Femur (tissue), 1 donor: ENCODE measurements at places on chromosomes 13 and 19.
A peak's percentile ranks its signal among the peaks of the same experiment; 100 is the strongest.

DNA sequence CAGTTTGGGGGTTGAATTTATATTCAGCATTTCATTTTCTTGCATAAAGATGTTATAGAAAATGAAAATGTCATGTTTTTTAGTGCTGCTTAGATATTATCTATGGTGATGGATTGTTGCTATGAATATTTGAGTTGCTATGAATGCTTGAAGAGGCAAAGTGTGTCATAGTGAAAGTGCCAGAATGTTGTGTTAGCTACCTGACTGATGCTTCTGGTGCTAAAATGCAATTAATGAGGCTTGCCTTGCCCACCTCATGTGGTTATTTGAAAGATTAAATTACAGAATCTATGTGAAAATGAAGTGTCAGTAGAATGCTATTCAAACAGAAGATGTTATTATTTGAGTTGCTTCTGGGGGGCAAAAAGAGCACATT is 62.7 kb upstream of the MYCBP2 start:
- DNase-seq: no peak

GRCh38 chr13:48582084-48582483 is 49.2 kb upstream of the RCBTB2 start:
- DNase-seq: no peak

- no peak for DNase-seq
Measured at GRCh38 chr13:106101201-106101600, 434.3 kb downstream of the EFNB2 start.

DNA sequence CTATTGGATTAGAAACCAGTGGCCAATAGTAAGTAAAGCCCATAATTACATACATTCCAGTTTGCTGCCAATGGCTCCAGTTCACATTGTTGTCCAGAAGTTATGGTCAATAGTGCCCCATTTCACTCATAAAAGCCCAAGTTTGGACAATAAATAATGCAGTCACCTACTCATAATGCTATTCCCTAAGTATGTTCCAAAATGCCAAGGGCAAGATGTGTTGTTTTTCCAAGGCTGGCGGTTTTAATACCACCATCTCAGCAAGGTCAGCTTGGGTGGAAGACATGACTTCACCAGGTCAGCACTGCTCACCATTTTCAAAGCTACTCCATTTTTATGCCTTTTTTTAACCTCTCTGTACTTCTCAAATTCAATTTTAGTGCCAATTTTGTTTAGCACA is 32.7 kb downstream of the KCTD12 start:
- no peak for DNase-seq

DNA sequence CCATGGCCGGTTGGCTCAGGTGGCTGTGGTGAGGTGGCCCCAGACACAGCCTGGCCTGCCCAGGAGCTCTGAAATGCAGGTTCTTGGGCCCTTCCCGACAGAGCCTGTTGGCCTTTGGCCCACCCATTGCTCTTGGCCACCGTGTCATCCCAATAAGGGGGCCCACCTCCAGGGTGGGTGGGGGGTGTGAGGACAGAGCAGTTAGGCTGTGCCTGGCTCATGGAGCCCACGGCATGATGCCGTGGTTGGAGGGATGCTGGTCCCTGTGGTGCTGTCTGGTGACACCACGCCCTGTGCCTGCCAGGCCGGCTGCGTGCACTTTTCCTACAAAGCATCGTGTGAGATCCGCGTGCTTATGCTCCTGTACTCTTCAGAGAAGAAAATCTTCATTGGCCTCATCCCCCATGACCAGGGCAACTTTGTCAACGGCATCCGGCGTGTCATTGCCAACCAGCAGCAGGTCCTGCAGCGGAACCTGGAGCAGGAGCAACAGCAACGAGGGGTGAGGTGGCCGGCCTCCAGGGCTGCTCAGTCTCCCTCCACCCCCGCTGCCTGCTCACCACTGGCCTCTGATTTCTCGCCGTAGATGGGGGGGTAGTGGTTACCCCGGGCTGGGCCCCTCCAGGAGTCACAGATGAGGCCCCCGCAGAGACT is 7.6 kb downstream of the PNKP start:
- no peak for DNase-seq

DNA sequence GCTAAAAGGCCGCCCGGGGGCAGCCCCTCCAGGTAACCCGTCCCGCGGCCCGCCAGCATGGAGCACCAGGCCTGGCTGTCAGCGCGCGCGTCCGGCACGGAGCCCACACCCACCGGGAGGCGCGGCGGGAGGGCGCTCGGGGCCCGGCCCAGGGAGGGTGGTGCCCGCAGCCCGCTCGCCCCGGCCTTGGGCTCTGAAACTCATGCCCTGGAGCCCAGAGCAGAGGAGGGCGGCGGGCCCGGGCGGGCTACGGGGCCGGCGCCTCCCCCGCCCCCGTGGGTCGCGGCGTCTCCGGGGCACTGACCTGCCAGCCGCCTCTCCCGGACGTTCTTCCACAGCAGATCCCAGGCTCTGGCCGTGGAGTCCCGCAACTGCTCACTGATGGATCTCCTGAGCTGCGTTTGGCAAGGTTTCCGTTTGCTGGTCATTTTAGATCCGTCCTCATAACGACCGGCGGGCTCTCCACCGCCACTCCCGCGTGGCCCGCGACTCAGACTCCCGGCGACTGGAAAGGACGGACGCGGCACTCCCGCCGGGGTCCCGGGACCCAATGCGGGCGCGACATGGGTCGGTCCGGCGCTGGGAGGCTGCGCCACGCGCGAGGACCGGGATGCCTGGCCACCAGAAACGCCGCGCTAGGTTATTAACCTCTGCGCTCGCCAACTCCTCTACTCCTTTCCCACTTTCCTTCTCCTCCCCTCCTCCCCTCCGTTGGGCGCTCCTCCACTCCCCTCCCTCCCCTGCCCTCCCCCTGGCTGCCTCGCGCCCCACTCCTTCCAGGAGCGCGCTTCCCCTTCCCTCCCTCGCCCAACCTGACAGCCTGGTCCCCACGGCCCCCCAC is 64.7 kb upstream of the STARD13 start:
- peak; percentile 84 for DNase-seq

- no peak for DNase-seq
Measured at GRCh38 chr13:109738298-109738746, 48.1 kb downstream of the IRS2 start.

GRCh38 chr13:30308548-30308947 is 1.2 kb upstream of the KATNAL1 start:
- DNase-seq: no peak

DNA sequence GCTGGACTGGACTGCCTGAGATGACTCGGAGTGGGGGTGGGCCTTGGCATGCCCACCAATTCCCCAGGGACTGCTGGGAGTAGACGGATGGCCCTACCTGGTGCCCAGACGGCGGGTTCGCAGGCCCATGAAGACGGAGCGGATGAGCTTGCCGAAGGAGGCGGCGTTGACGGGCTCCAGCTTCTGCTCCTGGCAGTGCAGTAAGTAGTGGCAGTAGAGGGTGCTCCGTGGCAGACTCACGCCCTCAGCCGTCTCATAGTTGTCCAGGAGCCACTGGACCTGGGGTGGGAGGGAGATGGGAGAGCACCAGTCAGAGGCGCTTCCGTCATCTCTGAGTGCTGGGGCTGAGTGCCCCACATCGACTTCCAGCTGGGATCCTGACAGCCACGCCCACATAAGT is 17.6 kb downstream of the DCAF15 start:
- peak; percentile 25 for DNase-seq
